ENCODE measurements at places on chromosomes 6 and 20. TPM values are rescaled to one million over a fixed set of nuclear protein-coding genes. Genes with fewer than 3 reads are reported as not detected.

The LINC00237 gene
- not detected for total RNA-seq

The POM121L2 gene
- not detected for total RNA-seq

The SLC22A2 gene
- not detected for total RNA-seq

The GMDS gene
- 31.0 TPM for total RNA-seq

The SLC32A1 gene
- not detected for total RNA-seq

The FAM120B gene
- 39.9 TPM for total RNA-seq

The BEND3 gene
- 1.3 TPM for total RNA-seq

The MRPL2 gene
- 33.9 TPM for total RNA-seq

DNA sequence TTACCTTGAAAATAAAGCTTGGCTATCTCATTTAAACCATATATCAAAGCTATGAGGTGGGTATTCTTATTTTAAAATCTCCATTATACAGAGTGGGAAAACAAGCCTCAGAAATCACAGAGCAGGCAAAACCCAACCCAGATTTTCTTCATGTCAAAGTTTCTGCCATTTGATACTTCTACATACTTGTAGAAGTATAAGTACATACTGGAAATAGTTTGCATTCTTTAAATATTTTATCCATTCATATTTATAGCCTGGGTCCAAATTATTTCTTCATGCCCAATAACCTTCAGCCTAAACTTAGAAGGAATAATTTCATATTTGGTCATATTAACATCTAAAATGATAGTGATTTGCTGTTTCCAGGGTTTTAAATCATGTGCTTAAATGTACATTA, 61.8 kb downstream of the MLIP start:
- no peak overlapping the region for H3K27ac ChIP-seq
- no peak overlapping the region for H3K4me3 ChIP-seq
- DNase-seq = no peak
- no peaks in the 10 kb centered on the region for H3K27me3 ChIP-seq
- H3K36me3 ChIP-seq = no peaks in the 10 kb centered on the region

GRCh38 chr6:130019326-130020072, 1.1 kb downstream of the L3MBTL3 start:
- H3K36me3 ChIP-seq = no peaks in the 10 kb centered on the region
- H3K4me1 ChIP-seq = peaks cover 4% of the 10 kb centered on the region
- H3K27ac ChIP-seq = peak overlapping the region; percentile 72

DNA sequence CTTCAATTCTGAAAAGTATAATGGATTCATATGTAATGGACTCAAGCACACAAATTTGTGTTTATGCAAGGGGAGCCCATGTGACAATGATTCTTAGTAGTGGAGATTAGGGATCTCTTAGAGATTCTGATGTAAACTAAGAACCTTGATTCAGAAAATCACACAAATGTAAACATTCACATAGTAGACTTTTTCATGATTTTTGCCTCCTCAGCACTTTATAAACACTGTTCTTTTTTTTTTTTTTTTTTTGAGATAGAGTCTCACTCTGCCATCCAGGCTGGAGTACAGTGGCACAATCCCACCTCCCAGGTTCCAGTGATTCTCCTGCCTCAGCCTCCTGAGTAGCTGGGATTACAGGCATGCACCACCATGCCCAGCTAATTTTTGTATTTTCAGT, 170.1 kb upstream of the PLCB4 start:
- DNase-seq = no peak
- H3K27me3 ChIP-seq = no peaks in the 10 kb centered on the region
- no peaks in the 10 kb centered on the region for H3K4me1 ChIP-seq
- H3K4me3 ChIP-seq = no peak overlapping the region

GRCh38 chr6:124885171-124885570, 77.1 kb upstream of the RNF217 start:
- no peaks in the 10 kb centered on the region for H3K36me3 ChIP-seq
- no peaks in the 10 kb centered on the region for H3K27me3 ChIP-seq
- no peaks in the 10 kb centered on the region for H3K4me1 ChIP-seq
- H3K4me3 ChIP-seq = no peak overlapping the region
- no peak for DNase-seq

DNA sequence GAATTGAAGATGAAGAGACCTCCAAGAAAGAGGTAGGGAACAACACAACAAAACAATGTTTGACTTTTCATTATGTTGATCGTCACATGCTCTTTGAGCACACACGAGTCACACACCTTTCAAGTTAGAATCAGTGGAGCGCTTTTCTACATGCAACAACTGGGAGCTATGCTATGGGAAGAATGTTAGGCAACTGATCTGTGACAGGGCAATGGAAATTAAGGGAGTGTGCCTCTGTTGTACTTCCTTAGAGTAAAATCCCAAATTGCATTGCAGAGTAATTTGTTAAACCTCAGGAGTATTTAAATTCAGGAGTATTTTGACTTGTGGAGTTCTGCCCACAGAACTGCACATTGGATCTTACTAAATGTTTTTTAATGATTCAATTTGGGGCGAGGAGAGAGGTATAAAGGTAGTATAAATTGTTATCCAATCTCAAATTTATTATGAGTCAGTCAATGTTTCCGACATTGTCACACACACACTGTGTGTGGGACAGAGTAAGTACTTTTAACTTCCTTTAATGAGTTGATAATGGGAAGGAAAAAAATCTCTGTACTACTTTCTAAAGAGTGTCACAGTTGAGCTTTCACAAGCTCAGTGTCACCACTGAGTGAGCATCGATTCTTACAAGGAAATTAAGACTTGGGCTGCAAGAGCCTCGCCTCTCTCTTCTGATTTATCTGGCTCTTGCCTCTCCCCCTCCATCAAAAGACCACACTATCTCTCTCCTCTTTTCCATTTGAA, 10.7 kb downstream of the GNAS start:
- no peak overlapping the region for H3K27ac ChIP-seq
- no peaks in the 10 kb centered on the region for H3K36me3 ChIP-seq
- no peaks in the 10 kb centered on the region for H3K27me3 ChIP-seq
- H3K4me3 ChIP-seq = no peak overlapping the region
- H3K4me1 ChIP-seq = no peaks in the 10 kb centered on the region
- DNase-seq = no peak

GRCh38 chr20:12966468-12967085, 42.2 kb upstream of the SPTLC3 start:
- H3K4me1 ChIP-seq = peaks cover 5% of the 10 kb centered on the region
- no peaks in the 10 kb centered on the region for H3K36me3 ChIP-seq
- no peaks in the 10 kb centered on the region for H3K27me3 ChIP-seq
- H3K4me3 ChIP-seq = no peak overlapping the region
- peak; percentile 6 for DNase-seq

GRCh38 chr20:13222319-13222716, 1.2 kb downstream of the ISM1 start:
- H3K27ac ChIP-seq = no peak overlapping the region
- H3K4me1 ChIP-seq = peaks cover 22% of the 10 kb centered on the region
- H3K27me3 ChIP-seq = peaks cover 38% of the 10 kb centered on the region
- no peak overlapping the region for H3K4me3 ChIP-seq

- H3K27me3 ChIP-seq = no peaks in the 10 kb centered on the region
- no peak overlapping the region for H3K27ac ChIP-seq
- no peak for DNase-seq
Observed at GRCh38 chr6:46451343-46451742, 39.9 kb downstream of the RCAN2 start.

- H3K27ac ChIP-seq = no peak overlapping the region
- H3K4me1 ChIP-seq = peaks cover 11% of the 10 kb centered on the region
Observed at GRCh38 chr6:52663120-52663935, 7.6 kb upstream of the TMEM14A start.

DNA sequence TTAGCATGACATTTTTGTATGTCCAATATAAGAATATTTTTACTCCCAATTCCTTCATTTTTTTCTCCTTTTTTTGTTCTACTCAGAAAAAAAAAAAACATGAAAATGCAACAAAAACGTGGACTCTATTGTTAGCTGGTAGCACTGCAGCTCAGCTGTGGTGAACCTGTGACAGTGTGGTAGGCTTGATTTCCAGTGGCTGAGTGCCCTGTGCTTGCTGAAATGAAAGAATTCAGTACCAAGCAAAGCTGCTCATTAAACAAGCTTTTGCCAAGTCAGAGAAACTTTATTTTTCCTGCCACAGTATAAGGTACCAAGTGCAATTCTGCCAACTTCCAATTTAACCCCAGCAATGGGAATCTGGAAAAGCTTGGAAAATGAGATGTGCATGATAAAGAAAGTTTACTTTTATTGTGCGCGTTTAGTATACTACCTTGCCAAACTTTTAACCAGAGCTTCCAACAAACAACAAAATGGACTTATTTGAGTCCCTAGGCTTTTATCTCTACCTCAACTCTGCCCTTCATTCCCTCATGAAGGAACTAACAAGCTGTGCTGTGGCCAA, 215.2 kb downstream of the SLC35F1 start:
- no peak overlapping the region for H3K4me3 ChIP-seq
- DNase-seq = no peak
- H3K27ac ChIP-seq = no peak overlapping the region
- no peaks in the 10 kb centered on the region for H3K27me3 ChIP-seq
- H3K4me1 ChIP-seq = no peaks in the 10 kb centered on the region

- H3K27ac ChIP-seq = no peak overlapping the region
- no peak overlapping the region for H3K4me3 ChIP-seq
- DNase-seq = no peak
- H3K27me3 ChIP-seq = no peaks in the 10 kb centered on the region
- no peaks in the 10 kb centered on the region for H3K4me1 ChIP-seq
Observed at GRCh38 chr20:771741-772464, 3.6 kb upstream of the SLC52A3 start.

DNA sequence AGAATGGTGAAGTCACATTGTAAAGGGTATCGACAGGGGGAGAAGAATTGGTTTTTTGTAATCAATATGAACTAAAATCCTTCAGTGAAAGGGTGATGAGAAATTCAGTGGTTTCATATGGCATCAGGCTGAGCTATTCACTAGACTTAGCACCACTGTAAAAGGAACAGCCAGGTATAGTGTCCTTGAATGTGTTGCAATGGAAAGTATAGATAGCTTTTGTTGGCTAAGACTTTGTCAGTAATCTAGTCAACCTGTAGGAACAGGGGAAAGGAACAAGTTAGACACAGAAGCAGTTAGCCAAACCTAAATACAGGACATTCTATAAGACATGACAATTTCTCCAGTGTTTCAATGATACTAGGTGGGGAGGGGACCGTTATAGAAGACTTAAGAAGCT, 172.6 kb upstream of the MOCS1 start:
- H3K36me3 ChIP-seq = no peaks in the 10 kb centered on the region
- no peak for DNase-seq
- no peak overlapping the region for H3K4me3 ChIP-seq
- H3K27me3 ChIP-seq = no peaks in the 10 kb centered on the region
- no peaks in the 10 kb centered on the region for H3K4me1 ChIP-seq
- no peak overlapping the region for H3K27ac ChIP-seq

- no peak overlapping the region for H3K27ac ChIP-seq
- H3K36me3 ChIP-seq = no peaks in the 10 kb centered on the region
- H3K4me1 ChIP-seq = no peaks in the 10 kb centered on the region
- H3K4me3 ChIP-seq = no peak overlapping the region
Observed at GRCh38 chr20:22681591-22682248, 97.3 kb upstream of the FOXA2 start.

DNA sequence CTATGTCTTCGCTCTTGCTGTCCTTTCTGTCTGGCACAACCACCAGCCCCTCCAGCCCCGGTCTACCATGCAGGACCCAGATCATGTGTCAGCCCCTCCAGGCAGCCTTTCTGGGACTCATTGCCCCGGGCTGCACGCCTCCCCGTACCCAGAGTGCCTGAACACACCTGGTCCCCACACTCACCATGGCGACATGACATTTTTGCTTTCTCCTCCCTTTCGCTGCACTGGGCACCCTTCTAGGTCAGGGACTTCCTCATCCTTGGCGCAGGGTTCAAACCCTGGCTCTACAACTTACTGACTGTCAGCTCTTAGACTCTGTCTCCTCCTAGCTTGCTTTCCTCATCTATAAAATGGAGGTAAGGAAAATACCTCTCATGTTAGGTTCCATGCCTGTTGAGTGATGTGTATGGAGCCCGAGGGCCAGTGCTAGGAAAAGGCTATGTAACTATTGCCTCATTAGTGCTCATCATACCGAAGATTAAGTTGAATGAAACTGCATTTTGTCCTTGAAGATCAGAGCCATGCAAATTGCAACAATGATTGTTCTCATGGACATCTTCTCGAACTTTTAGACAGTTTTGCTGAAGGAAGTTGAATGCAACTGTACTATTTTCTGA, 49.7 kb upstream of the TIAM2 start:
- H3K4me3 ChIP-seq = no peak overlapping the region
- H3K27me3 ChIP-seq = no peaks in the 10 kb centered on the region
- no peaks in the 10 kb centered on the region for H3K36me3 ChIP-seq
- no peak overlapping the region for H3K27ac ChIP-seq
- no peak for DNase-seq

DNA sequence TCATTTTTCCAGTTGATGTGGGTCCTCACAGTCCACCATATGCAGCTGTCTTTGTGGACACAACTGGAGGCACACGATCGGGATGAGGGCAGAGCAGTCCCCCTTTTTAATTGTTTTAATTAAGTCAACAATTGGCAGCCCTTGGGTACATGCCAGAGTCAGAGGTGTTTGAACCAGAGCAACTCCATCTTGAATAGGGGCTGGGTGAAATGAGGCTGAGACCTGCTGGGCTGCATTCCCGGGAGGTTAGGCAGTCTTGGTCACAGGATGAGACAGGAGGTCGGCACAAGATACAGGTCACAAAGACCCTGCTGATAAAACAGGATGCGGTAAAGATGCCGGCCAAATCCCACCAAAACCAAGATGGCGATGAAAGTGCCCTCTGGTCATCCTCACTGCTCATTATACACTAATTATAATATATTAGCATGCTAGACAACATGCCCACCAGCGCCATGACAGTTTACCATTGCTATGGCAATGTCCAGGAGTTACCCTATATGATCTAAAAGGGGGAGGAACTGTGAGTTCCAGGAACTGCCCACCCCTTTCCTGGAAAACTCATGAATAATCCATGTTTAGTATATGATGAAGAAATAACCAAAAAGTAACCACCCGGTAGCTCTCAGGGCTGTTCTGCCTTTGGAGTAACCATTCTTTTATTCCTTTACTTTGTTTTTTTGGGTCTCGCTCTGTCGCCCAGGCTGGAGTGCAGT, 31.8 kb upstream of the BLCAP start:
- peaks cover 4% of the 10 kb centered on the region for H3K4me1 ChIP-seq
- no peak overlapping the region for H3K4me3 ChIP-seq
- H3K36me3 ChIP-seq = no peaks in the 10 kb centered on the region
- no peak overlapping the region for H3K27ac ChIP-seq
- peaks cover 10% of the 10 kb centered on the region for H3K27me3 ChIP-seq

DNA sequence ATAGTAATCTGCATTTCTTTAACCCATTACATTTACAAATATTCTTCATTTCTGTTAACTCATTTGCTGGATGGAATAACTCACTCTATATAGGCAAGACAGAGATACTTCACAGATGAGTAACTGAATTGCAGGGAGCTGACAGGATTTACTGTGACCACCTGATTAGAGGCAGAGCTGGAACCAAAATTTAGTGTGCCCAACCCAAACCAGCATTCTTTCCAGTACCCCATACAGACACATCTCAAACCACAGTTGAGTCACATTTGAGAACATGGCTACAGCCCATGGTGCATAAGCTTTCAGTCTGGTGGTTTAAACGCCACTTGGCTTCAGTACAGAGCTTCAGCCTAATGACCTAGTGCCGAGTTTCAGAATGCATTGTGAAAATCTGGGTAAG, 138.4 kb upstream of the TENT5A start:
- H3K4me3 ChIP-seq = no peak overlapping the region
- no peaks in the 10 kb centered on the region for H3K4me1 ChIP-seq
- DNase-seq = no peak
- no peak overlapping the region for H3K27ac ChIP-seq
- no peaks in the 10 kb centered on the region for H3K36me3 ChIP-seq

All from natural killer cell (primary cell).